Activated T-cell treated with anti-CD3 and anti-CD28 coated beads for 1 hour (primary cell): ENCODE measurements at places on chromosomes 5 and 9.

- DNase-seq = no peak
Measured at GRCh38 chr5:27511061-27511460, 472.7 kb upstream of the CDH9 start.

DNA sequence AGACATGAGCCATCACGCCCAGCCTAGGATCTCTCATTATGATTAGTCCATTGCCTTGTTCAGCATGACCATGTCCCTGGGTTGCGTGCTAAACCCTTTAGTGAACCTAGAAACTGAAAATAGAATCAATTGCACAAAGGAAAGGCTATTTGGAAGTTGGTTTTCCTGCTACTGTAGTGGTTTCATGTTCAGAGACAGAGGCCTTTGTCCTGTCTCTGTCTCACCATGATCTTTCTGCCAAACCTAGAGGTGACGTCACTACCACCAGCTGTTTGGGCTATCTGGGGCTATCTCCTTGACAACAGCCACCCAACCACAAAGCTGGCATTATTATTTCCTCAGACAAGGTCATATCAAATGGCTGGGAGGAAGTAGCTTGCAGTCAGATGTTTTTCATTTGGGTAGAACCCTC is 4.0 kb upstream of the CDK5RAP2 start:
- DNase-seq = no peak

DNA sequence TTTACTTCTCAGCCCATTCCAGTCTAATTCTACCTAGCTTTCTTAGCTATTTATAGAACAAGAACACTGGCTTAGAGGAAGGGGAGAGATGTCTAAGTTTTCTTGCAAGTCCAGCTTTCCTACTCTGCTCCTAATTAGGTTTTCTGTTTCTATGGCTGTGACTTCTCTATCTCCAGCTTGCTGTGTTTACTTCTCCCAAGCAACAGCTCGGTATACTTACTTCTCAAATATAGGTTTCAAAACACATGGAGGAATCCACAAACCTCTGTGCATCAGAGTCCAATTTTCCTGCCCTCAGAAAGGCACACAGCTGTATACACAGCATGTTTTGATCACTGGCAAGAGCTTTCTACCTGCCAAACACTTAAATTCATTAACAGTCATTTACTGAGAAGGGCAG is 17.4 kb upstream of the HMGCR start:
- no peak for DNase-seq

DNA sequence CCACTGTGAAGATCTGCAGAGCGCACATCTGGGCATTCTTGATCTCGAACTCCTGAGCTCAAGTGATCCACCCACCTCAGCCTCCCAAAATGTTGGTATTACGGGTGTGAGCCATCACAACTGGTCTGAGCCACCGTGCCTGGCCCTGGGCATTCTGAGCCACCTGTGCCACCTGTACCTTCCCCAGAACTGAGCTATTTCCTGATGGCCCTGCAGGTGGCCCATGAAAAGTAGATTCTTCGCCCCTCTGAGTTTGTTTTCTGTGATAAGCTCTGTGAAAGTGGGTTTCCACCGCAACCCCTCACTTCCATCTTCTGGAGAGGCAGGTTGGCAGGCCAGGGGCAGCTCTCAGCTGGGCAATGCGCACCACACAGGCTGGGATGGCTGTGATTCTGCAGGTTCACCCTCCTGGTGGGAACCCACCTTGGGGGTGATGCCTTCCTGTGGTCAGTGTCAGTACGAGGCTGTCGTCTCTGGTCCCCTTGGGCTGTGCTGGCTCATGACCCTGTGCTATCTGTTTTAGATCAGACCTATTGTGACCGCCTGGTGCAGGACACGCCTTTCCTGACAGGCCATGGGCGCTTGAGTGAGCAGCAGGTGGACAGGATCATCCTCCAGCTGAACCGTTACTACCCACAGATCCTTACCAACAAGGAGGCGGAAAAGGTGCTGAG is 11.3 kb downstream of the CARD19 start:
- DNase-seq = no peak

GRCh38 chr9:89409466-89409865 is 88.4 kb downstream of the SEMA4D start:
- DNase-seq = no peak

DNA sequence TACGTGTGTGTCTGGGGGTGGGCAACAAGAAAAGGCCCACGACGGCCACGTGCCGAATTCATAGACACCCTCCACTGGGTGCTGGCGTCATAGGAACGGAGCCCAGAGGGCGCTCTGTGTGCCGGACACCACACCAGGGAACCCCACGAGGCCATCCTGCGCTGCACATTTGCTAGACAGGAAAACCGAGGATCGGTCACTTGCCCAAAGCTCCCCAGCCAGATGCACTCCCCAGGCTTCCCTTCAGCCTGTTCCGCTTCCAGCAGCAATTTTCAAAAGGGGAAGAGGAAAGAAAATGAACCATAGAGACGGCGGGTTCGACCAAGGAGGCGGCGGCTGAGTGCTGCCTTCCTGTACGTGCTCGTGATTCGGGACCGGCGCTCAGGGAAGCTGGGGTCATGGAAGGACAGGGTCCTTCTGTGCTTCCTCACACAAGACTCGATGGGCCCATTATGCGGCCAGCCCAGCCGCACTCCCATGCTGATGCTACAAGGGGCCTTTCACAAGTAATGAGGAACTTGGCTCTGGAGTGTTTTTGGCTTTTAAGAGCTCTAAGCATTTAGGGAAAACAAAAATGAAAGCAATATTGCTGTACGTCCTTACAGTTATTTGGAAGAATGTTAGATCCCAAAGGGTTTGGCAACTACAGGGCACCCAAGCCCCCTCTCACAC is 124.6 kb upstream of the SARDH start:
- DNase-seq = no peak

GRCh38 chr5:36655161-36655560 is 48.8 kb downstream of the SLC1A3 start:
- DNase-seq = no peak

- no peak for DNase-seq
Measured at GRCh38 chr5:42810834-42811590, 680 bp downstream of the SELENOP start.

DNA sequence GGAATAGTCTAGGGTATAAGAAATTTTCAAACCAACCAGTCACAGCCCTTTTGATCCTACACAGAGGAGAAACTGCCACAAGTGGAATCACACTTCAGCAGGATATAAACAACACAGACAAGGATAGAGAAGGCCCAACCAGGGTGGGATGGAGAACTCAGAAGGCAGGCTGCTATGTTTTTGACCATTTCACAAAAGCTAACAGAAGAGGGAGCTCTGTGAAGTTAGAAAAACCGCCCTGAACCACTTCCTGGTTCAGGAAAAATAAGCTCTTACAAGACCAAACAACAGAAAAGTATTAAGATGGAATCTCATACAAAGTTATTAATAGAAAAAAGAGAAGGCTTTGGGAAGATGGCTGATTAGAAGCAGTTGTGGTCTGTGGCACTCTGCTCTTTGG is 960 bp upstream of the IFNB1 start:
- no peak for DNase-seq

DNA sequence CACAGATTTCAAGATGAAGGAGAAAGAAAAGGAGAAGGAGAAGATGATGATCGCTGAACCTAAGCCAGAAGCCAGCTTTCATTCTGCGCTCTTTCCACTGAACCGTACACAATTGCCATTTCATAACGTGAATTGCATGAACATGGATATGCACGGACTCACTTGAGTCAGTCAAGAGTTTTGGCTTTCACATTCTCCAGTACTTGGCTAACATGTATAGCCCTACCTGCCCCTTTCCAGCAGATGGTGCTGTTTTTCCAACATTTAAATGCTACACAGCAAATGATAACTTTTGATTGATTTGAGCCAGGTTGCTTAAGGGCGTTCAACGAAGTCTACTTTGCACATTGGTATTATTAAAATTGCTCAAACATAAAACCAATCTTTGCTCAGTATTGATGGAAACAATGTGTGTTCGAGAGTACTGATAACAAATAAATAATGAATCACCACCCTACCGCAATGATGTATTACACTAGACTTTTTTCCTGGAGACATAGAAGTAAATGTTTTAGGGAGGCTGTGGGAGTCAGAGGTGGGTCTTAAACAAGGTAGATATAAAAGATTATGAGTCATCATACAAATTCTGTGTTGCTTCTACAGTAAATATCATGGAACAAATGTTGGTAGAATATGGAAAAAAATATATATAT is 196.4 kb downstream of the TRPM3 start:
- no peak for DNase-seq

DNA sequence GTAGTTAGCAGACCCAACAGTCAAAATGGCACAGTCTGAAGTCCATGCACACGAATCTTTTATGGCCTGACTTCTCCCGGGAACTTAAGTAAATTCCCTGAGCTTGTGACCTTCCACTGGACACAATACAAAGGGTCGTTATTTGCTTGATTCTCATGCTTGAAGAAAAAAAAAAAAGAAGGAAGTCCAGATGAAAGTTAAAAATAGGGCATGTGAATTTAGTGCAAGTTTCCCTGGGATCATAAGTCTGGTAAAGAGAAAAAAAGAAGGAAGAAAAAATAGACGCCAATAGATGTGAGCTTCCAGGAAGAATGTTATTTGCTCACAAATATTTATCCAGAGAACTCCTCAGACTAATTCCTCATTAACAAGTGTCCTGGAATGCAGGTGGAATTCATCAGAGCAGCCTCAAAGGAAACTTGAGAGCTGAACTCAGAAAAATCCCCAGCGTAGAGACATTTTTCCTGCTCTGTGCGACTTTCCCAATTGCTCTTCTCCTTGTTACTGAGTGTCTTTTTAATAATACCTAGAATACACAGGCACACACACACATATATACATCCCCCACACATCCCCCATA is 616.3 kb downstream of the EBF1 start:
- DNase-seq = no peak

- DNase-seq = no peak
Measured at GRCh38 chr9:121283856-121284732, 16.1 kb downstream of the GSN start.

- no peak for DNase-seq
Measured at GRCh38 chr5:161265006-161265405, 281.5 kb downstream of the GABRB2 start.

- DNase-seq = no peak
Measured at GRCh38 chr9:33686942-33687341, 108.4 kb upstream of the PRSS3 start.

DNA sequence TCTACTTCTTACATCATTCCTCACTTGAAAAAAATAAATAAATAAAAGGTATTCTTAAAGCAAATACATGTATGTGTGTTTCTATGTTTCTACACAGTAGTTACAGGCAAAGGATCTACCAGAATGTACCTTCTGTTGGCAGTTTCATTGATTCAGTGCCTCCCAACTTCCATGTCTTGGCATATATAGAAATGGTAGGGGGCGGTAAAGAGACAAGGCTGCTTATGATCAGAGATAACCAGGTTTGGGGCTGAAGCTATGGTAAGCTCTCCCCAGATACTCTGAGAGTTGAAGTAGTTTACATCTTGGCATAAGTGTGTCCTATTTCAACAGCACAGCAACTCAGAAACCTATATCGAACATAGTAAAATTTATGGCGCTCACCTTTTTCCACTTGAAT is 1075.4 kb upstream of the C9orf72 start:
- DNase-seq = no peak

GRCh38 chr5:78064941-78065472 is 229.5 kb downstream of the AP3B1 start:
- DNase-seq = no peak

DNA sequence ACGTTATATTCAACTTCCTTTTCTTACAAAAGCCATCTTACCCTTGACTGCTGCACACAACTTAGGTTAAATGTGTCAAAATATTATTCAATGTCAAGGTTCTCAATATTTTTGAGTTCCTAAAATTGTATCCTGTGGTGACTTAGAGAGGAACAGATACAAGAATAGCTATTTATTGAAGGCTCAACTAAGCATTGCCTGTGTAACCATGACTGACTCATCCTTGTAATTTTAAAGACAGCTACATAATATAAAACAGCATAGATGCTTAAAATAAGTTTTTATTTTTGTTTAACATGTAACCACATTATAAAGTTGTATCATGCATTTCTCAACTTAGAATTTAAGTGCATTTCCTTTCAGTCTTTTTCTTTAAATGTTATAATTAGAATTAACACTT is 312.9 kb upstream of the RGMB start:
- DNase-seq = no peak

- peak; percentile 84 for DNase-seq
Measured at GRCh38 chr5:141992349-141992963, 20.4 kb downstream of the GNPDA1 start.

GRCh38 chr5:132202711-132203463 is 24.8 kb downstream of the P4HA2 start:
- no peak for DNase-seq

DNA sequence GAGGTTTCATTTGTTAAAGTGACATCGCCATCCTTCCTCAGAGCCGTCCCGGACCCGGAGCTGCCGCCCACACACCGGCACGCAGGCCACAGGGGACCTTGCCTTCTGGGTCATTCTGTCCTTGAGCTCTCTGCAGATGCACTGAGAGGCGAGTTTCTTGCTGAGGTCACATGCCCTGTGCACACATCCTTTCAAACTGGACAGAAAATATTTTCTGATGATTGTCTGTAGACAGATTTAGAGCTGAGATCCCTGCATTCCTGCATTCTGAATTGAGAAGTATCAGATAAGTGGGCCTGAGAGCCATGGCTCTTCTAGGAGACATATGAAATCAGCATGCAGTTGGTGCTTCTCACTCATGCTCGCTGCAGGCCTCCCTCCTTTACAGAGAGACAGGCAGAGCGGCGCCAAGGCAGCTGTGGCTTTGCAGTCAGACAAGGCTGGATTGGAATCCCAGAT is 25.4 kb downstream of the BOD1 start:
- no peak for DNase-seq

- DNase-seq = no peak
Measured at GRCh38 chr5:158641016-158641415, 458.7 kb downstream of the EBF1 start.
